ENCODE measurements at places on chromosomes 1 and 21.

- DNase-seq: no peak
Observed at GRCh38 chr1:238153253-238153652, 262.5 kb upstream of the ZP4 start.

DNA sequence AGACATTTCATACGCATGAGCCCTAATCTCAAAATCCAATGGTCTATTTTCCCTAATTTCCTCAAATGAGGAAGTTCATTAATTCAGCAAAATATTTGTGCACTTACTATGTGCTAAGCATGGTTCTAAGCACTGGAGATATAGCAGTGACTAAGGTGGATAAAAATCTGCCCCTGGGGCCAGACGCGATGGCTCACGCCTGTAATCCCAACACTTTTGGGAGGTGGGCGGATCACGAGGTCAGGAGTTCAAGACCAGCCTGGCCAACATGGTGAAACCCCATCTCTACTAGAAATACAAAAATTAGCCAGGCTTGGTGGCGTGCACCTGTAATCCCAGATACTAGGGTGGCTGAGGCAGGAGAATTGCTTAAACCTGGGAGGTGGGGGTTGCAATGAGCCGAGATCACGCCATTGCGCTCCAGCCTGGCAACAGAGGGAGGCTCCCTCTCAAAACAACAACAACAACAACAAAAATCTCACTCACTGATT is 4.3 kb upstream of the MIIP start:
- no peak for DNase-seq

DNA sequence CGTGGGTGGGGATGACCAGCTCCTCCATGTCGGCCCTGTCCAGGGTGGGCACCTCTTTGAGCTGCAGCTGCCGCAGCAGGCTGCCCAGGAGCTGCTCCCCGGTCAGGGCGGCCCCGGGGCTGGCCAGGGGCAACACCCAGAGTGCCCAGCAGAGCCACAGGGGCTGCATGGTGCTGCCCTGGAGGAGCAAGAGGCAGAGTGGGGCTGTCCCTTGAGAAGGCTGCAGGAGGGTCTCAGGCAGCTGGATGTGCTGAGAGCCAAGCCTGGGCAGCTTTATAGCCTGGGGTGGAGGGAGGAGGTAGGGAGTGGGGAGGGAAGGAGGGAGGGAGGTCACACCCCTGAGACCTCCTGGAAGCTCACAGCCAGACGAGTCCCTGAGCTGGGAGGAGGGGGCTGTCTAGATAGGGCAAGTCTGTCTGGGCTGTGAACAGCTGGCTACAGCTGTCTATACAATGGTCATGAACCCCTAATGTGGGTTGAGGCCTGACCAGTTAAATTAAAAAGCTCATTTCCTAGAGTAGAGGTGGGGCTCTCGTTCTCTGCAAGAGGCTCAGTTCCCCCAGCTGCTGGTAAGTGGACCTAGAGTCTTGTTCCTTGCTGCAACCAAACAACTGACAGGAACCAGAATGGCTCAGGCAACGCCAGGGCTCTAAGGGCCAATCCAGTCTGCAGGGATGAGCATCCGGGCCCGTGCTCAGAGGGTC is at the start of gene LEFTY1:
Gene LEFTY1 (minus strand): TSS at position 249 of the 704 bp plus-strand sequence. CDS start 80 bp downstream, at position 169.
- no peak for DNase-seq

GRCh38 chr1:239006276-239006675 is 380.1 kb upstream of the CHRM3 start:
- DNase-seq: no peak

DNA sequence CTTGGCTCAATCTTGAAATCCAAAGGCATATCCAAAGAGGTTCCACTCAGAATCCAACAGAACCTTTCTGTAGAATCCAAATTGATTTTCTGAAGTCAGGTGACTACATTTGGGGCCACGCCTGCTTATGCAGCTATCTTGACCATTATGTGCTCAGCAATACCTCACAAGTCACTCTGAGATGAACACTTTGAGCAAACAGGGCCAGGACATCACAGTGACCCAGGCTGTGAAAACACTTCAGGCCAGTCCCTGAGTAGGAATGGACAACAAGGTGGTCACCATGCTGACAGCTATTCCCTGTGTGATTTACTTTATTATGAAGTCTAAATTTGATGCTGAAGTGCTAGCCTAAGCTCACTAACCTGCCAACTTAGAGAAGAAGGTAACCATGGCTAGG is at the start of gene AKNAD1:
Gene AKNAD1 (minus strand): TSS at position 101 of the 400 bp plus-strand sequence. CDS start 4,430 bp downstream, outside the sequence.
- no peak for DNase-seq

- DNase-seq: no peak
Observed at GRCh38 chr1:225863167-225863566, 19.0 kb downstream of the TMEM63A start.

DNA sequence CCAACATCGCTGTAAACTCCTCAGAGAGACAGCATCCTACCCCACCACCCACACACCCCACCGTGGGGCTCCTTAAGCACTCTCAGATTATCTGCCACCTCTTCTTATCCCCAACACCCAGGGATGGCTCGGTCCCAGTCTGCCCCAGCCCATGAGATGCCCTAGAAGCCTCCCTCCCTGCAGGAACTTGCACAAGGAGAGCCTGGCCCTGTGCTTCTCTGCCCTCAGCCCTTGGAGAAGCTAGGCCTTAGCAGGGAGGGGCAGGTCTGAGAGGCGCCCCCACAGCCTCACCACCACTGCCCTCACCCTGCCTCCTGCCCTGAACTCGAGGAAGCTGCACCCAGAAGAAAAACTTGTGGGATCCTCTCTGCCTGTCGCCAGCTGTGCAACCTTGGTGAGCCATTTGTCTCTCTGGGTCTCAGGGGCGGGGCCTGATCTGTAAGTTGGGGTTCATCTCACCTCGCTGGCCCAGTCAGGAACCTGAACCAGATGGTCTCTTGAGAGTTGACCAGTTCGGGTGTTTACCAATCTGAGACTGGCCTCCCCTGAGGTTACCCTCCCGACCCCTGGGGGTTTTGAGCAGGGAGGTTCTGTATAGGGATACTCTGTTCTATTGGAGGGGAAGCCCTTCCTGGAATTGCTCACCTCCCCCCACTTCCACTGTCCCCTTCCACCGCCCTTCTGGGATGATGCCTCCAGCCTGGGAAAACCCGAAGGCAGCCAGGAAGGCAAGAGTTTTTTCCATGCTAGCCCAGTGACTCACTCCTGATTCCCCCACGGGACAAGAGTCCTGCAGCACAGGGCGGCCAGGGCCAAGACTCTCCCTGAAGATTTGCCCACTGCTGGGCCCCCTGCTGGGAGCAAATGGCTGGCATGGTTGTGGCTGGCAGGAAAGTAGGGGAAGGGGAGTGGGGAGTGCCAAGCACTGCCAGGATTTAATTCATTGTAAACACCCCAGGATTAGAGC is at the start of gene S100A3:
Gene S100A3 (minus strand): TSS at position 537 of the 967 bp plus-strand sequence. CDS start 773 bp downstream, outside the sequence.
- DNase-seq: peak; percentile 82

- no peak for DNase-seq
Observed at GRCh38 chr1:24415910-24416665, 486 bp downstream of the NIPAL3 start.

DNA sequence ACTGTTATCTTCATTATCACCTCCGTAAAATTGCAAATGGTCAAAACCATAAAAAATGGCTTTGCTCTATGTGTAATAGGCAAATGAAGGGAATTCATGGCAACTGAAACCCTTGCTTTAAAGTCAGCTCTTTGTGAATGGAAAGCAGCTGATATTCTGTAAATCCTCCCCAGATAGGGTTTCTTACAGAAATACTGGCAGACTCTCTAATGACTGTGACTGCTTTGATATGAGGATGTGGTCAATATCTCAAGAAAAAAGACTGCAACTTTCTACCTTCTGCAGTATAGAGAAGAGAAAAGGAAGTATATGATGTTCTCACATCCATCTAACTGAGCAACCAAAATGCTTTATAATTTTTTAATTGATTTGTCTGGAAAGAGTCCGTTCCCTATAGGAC is 193.1 kb downstream of the ST6GALNAC3 start:
- no peak for DNase-seq

DNA sequence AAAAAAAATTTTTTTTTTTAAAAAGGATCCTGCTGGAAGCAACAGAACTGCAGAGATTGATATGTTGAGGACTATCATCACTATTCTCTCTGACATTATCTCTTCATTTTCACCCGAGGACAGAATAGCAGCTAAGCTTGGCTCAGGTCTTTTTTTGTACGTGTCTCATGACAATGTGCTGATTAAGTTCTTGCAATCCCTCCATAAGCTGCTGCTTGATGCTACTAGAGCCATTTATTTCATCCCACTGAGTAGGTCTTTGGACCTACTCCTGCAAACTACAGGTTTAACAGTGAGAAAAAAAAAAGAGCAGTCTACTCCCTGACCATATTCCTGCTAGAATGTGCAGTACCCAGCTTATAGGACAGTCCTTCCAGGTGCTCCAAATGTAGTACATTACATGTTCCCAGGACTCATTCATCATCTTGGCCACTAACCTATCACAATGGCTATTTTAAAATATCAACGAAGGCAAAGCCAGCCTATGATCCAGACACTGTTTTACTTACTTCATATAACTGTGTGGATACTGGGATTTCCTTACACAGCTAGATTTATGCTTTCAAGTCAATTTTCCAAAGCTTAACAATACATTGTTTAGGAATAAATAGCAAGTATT is 54.1 kb downstream of the ARHGAP29 start:
- DNase-seq: no peak

- no peak for DNase-seq
Observed at GRCh38 chr21:38984568-38984967, 178.8 kb downstream of the ETS2 start.

DNA sequence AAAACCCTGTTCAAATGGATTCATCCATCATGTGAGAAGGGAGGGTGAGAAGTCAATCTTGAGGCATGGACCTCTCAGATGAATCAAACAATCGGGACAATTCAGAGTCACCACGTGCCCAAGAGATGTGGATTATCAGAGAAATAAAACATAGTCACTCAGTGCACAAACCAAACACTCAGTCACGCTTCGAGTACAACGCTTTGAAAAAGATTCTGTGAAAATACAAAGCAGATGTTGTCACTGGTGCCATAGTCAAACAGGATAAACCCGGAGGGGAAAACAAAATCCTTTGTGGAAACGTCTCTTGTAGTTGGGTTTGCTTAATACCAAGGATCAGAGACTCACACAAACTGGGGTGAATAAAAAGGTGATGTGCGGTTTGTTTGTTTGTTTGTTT is 188.4 kb downstream of the RRAGC start:
- DNase-seq: no peak

DNA sequence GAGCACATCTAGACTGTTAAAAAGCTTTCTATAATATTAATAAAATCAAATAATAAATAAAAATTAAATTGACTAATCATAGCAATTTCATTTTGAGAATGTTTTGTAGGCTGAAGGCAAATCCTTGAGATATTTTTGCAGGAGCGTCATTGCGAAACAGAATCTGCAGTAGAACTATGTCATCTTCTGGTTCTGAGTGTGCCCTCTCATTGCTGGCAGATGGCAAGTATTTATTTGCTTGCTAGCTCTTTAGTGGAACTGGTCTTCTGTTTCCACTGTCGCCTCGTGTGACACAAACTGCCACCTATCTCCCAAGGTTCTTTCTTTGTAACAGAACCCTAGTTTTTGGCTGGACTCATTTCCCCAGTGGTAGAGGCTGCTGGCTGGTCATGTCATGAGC is 19.0 kb upstream of the IRF2BP2 start:
- no peak for DNase-seq

- DNase-seq: no peak
Observed at GRCh38 chr21:40041446-40041845, 174.2 kb downstream of the PCP4 start.

GRCh38 chr21:36532769-36533467 is 53.0 kb upstream of the CLDN14 start:
- no peak for DNase-seq

DNA sequence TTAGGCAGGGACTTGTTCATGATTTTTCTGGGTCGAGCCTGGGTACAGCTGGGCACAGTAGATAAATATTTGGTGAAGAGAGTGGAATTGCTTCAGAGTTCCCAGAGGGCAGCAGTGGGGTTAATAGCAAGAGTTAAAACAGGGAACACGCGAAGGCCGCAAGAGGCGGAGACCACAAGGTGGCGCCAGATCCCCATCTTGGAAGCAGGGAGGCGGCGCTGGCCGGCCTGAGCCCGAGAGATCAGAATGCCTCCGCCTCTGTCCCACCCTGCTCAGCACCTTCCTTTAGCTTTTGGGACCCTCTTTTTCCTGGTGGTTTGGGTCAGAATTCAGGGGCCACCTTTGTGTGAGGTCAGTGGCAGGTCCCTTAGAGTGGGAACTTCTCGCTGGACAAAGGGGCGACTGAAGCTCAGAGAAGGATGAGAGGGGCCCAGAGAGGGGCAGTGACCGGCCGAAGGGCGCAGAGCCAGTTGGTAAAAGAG is 6.5 kb upstream of the PADI2 start:
- DNase-seq: peak; percentile 89

GRCh38 chr1:79197421-79197820 is 190.9 kb upstream of the ADGRL4 start:
- DNase-seq: no peak

GRCh38 chr21:14959343-14959742 is 105.5 kb downstream of the NRIP1 start:
- no peak for DNase-seq

GRCh38 chr1:212622467-212622866 is 13.9 kb downstream of the ATF3 start:
- no peak for DNase-seq

GRCh38 chr21:42311816-42312625 is 3.2 kb downstream of the TFF3 start:
- no peak for DNase-seq

- no peak for DNase-seq
Observed at GRCh38 chr1:179785031-179785431, 41.9 kb downstream of the FAM163A start.

DNA sequence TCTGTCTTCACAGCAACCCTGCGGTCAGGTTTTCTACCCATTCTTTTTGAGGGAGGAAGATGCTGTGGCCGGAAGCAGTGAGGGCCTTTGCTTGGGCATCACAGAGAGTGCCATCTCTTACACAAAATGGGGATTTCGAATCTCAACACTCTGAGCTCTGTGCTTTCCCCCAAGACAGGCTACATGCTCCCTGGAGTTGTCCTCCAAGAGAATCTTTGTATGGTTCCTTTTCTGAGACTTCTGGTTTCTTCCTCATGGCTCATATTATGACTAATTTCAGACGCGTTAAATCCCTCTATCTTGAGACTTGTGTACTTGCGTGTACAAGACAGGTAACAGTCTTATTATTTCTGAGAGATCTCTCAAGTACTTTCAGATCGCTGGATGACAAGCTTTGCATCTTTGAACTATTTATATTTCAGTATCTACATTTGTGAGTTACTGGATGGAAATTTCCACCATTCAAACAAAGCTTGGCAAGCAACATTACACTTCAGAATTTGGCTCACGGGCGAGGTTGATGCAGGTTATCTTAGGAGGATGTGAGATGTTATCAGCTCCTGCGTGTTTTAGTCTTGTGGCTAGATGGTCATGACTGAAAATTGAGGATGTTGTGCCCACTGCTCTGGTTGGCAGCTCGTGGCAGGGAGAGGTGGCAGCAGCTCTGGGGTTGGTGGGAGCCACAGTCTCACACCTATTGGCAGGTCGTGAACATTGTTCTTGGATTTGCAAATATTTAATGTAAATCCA is 19.4 kb downstream of the ABCG1 start:
- DNase-seq: no peak

DNA sequence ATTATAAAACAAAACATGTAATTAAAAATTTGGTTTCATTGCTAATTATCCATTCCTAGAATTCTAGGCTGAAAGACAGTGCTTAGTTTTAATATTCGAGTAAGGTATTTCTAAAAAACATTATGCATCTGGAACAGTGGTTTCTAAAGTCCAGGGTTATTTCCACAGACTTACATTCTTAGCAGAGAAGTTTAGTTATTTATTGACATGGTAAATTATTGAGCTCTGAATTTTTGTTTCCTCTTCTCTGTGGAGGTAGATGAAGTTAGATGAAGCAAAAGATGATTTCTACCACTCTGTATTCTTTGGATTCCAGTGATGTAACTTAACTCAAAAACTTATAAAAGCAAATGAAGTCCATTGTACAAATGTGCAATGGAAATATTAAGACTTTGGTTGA is 709.4 kb downstream of the MRPL39 start:
- DNase-seq: no peak

- DNase-seq: no peak
Observed at GRCh38 chr21:15809818-15810217, 80.0 kb downstream of the USP25 start.
